ENCODE measurements at places on chromosomes 13 and 19. TPM values are rescaled to one million over a fixed set of nuclear protein-coding genes. Genes with fewer than 3 reads are reported as not detected.

Gene USHBP1
- polyA plus RNA-seq = not detected

Gene ZNF225
- polyA plus RNA-seq = 4.4 TPM

Gene KLK3
- not detected for polyA plus RNA-seq

Gene PRKD2
- 22.9 TPM for polyA plus RNA-seq

GRCh38 chr19:16366056-16366432 lies 41.4 kb downstream of the KLF2 start:
- no peak for DNase-seq

- DNase-seq = no peak
Observed at GRCh38 chr13:20106742-20107141, 54.1 kb downstream of the GJA3 start.

GRCh38 chr13:97344265-97345175 lies 89.4 kb upstream of the RAP2A start:
- DNase-seq = peak; percentile 64

DNA sequence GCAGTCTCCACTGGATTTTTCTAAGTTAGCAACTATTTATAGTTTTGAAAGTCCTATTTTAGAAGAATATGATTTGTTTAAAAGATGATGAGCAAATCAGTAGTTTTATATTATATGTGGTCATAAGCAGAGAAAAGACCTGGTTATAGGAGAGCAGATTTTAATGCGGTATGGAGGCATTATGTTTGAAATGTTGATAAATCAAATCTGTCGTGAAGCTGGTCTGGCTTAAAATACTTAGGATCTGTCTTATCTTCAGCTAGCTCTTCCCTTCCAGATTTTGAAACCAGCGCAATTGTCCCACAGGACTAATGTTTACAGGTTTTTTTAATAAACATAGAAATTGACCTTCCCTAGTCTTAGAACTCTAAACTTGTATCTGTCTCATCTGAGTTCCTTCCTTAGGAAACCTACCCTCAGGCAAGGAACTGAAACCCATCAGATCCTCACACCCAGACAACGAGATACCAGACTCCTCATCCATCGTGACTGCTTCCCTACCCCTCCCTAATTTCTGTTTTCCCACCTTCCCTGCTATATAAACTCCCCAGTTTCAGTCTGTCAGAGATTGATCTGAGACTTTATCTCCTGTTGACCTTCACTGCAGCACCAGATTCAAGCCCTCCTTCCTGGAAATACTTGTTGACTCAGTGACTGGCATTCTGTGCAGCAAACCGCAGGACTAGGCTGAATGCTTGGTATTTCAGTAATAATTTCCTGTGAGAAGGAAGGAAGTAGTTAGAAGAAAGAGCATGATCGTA lies 37.8 kb upstream of the CXCL17 start:
- no peak for DNase-seq

- DNase-seq = no peak
Observed at GRCh38 chr13:65964672-65965071, 1265.5 kb downstream of the PCDH9 start.

- no peak for DNase-seq
Observed at GRCh38 chr19:10384580-10384979, 4.2 kb upstream of the TYK2 start.

DNA sequence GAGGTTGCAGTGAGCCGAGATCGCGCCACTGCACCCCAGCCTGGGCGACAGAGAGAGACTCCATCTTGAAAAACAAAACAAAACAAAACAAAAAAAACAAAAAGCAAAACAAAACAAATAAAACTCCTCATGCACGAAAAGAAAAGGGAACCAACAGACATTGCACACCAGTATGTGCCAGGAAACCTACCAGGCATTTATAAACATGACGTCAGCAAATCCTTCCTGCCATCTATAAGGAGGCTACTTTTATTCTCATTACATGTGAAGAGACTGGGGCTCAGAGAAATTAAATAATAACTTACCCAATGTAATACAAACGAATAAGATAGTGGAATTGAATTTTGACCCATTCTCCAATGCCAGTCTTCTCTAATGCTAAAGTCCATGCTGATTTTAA lies 197.2 kb downstream of the NUFIP1 start:
- DNase-seq = no peak

DNA sequence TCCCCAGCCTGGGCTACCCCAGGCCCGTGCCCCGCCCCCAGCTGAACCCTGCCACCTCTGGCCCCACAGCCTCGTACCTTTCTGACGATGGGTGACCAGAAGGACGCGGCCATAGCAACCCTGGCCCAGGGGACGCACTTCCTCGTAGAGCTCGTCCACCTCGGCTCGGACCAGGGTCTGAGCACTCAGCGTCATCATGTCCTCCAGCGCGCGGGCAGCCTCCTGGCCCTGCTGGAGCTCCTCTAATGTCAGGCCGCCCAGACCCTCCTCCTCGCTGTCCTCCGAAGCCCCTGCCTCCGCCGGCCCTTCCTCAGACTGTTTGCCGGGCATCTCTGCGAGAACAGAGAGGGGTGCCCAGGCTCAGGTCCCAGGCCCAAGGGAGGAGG lies 975 bp downstream of the SBK2 start:
- no peak for DNase-seq

- no peak for DNase-seq
Observed at GRCh38 chr19:48784527-48784926, 26.3 kb downstream of the BCAT2 start.
